ENCODE measurements at places on chromosomes 12 and 14.

GRCh38 chr14:104443391-104444158 lies 136.0 kb upstream of the C14orf180 start:
- DNase-seq: no peak

DNA sequence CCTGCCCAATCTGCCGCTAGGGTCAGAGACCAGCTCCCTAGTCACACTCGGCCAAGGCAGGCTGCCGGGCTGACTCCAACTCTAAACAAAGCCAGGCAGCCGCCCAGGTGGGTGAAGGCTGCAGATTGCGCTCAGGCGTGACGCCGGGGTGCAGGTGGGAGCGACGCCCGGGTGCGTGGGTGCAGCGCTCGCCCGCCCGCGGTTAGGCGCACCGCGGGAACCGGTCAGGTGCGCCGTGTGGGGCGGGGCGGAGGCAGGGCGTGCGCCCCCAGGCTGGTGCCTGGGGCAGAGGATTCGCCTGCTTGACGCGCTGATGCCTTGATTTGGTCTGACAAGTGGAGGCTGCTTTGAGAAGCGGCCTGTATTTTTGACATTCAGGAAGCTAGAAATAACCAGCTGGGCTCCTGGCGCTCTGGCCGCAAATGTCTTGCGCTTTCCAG lies 126.7 kb upstream of the HIF1A start:
- peak; percentile 75 for DNase-seq

GRCh38 chr14:26531894-26532293 lies 65.9 kb downstream of the NOVA1 start:
- no peak for DNase-seq

- no peak for DNase-seq
Observed at GRCh38 chr12:120249266-120249874, 16.2 kb downstream of the PXN start.

GRCh38 chr14:106235356-106236159 lies 709.2 kb downstream of the TMEM121 start:
- no peak for DNase-seq

DNA sequence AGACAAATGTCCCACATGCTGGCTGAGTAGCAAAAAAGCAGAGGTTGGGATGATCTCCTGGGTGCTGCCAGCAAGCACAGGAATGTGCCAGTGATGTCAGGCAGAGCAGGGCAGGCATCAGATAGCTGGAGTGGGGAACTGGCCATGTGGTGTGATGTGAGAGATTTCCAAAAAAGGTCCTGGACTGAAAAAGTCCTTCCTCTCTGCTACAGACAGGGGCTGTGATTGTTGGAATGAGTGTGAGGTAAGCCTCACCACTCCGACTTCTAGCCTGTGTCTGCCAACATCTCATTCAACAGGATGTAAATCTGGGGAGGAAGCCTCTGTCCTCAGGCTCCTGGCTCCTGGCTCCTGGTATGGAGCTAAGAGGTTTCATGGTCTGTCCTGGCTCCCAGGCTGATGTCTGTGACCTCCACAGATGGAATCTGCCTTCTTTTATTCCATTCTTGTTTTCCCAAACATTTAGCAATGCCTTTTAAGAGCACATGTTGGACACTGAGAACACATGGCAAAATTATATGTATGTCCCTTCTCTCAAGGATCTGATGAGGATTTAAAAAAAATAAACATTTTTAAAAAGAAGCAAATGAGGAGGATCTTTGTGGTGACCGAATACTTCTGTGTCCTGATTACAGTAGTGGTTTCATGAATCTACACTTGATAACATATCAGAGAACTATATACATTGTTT lies 50.1 kb upstream of the STK38L start:
- DNase-seq: no peak

- DNase-seq: no peak
Observed at GRCh38 chr12:113818833-113819232, 147.3 kb downstream of the RBM19 start.

DNA sequence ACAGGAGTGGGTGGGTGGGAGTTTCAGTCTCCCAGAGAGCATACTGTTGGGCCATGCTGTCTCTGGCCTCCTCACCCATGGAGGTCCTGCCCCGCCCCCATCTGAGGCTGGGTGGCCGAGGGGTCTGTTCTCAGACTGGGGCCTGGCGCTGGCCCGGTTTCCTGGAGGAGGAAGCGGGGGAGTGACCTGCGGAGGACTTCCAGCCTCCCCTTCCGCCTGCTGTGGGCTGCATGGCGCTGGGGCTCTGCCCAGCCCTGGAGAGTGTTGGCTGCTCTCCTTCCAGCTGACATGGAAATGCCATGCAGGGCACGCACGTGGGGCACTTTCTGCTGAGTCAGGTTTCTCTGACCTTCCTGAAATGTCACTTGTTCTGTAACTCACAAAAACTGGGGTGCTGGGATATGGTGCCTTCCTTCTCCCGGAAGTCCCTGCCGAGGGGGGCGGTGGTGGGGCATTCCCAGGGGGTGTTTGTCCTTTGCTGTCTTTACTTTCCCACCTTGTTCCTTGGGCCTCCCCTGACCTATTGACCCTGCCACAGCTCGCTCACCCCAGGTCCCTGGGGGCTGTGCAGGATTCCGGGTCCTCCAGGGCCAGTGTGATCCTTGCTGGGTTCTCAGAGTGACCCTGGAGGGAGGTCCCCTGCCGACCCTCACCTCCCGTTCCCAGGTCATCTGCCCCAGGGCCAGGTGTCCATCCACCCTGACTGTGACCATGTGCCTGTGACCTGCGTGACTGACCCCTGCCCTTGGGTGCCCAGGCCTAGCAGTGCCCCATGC lies 23.6 kb downstream of the PACS2 start:
- no peak for DNase-seq

All from activated T-cell treated with anti-CD3 and anti-CD28 coated beads, Interleukin-2, amount 50 U/mL, for 72 hours (primary cell).